ENCODE measurements at places on chromosomes 2 and 18.

GRCh38 chr18:45910405-45911023, 56.6 kb downstream of the EPG5 start:
- peak; percentile 77 for DNase-seq
- peaks cover 45% of the 10 kb centered on the region for H3K36me3 ChIP-seq
- no peaks in the 10 kb centered on the region for H3K4me1 ChIP-seq
- no peak overlapping the region for H3K27ac ChIP-seq
- no peaks in the 10 kb centered on the region for H3K27me3 ChIP-seq
- no peak overlapping the region for H3K4me3 ChIP-seq

GRCh38 chr2:238717084-238717483, 130.8 kb upstream of the TWIST2 start:
- no peak overlapping the region for H3K27ac ChIP-seq
- H3K4me3 ChIP-seq: no peak overlapping the region
- H3K36me3 ChIP-seq: no peaks in the 10 kb centered on the region
- no peak for DNase-seq
- H3K27me3 ChIP-seq: peaks cover 6% of the 10 kb centered on the region
- H3K4me1 ChIP-seq: no peaks in the 10 kb centered on the region

- no peaks in the 10 kb centered on the region for H3K36me3 ChIP-seq
- H3K4me3 ChIP-seq: no peak overlapping the region
- H3K27ac ChIP-seq: no peak overlapping the region
- DNase-seq: no peak
- H3K27me3 ChIP-seq: peaks cover 24% of the 10 kb centered on the region
Observed at GRCh38 chr2:74436848-74437695, 4.7 kb downstream of the RTKN start.

GRCh38 chr2:65204461-65205210, 23.0 kb upstream of the ACTR2 start:
- H3K4me3 ChIP-seq: no peak overlapping the region
- peaks cover 14% of the 10 kb centered on the region for H3K27me3 ChIP-seq
- no peaks in the 10 kb centered on the region for H3K36me3 ChIP-seq
- H3K4me1 ChIP-seq: no peaks in the 10 kb centered on the region

- H3K27ac ChIP-seq: no peak overlapping the region
- no peaks in the 10 kb centered on the region for H3K36me3 ChIP-seq
- peaks cover 23% of the 10 kb centered on the region for H3K27me3 ChIP-seq
- DNase-seq: peak; percentile 68
- H3K4me3 ChIP-seq: no peak overlapping the region
- H3K4me1 ChIP-seq: peaks cover 3% of the 10 kb centered on the region
Observed at GRCh38 chr2:205766779-205767359, 84.6 kb downstream of the NRP2 start.

DNA sequence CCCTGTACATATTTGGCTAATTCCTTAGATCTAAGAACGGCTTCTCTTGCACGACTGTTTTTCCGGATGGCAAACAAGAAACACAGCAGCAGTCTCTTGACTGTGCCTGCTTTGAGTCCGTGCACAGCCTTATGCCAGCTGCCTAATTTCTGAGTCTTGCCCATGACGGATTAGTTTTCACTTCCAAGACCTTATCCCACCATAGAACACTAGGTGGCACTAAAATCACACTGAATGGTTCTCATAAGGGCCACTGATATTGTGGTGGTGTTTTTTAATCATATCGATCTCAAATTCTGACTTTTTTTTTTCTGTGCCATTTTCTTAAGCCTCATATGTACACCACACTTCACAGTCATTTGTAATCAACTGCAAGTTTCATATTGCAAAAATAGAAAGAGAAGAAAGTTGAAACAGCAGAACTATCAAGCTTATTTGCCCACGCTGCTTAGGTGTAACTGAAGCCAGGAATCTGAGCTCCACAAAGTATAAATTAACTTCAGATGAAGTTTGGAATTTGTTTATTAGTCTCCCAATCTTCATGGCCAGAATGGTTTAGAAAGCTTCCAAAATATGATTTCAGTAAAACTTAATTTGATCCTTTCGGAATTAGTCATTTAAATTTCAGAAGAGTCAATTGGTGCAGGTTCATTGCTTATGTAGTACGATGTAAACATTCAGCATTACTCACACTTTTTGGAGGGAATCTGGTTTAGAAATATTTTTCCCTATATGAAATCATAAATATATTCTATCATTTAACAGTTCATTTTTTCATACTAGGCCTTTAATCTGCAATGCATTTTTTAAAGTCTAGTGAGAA, 45.5 kb upstream of the SCN7A start:
- no peaks in the 10 kb centered on the region for H3K4me1 ChIP-seq
- H3K27ac ChIP-seq: no peak overlapping the region
- H3K27me3 ChIP-seq: no peaks in the 10 kb centered on the region

DNA sequence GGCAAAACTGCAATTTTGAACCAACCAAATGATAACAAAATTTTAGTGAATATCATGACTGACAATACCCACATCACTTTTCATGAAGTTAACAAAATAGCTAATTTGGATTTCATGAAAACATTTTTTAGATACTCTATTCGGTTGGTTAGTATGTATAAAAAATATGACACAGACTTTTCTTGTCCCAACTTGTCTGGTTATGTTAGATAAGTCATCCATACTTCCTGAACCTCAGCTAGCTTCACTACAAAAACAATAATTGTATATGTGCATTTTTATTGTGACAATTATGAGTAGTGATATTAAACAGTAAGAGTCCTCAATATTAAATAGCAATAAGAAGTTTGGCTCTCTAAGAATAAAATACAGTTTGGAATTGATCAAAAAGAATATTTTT, 408.1 kb upstream of the DSEL start:
- no peaks in the 10 kb centered on the region for H3K27me3 ChIP-seq
- no peak for DNase-seq
- H3K27ac ChIP-seq: no peak overlapping the region
- H3K4me3 ChIP-seq: no peak overlapping the region
- no peaks in the 10 kb centered on the region for H3K4me1 ChIP-seq

- no peak overlapping the region for H3K27ac ChIP-seq
- peaks cover 35% of the 10 kb centered on the region for H3K4me1 ChIP-seq
- H3K27me3 ChIP-seq: no peaks in the 10 kb centered on the region
- peaks cover 23% of the 10 kb centered on the region for H3K36me3 ChIP-seq
- DNase-seq: no peak
- no peak overlapping the region for H3K4me3 ChIP-seq
Observed at GRCh38 chr2:234411793-234412192, 85.1 kb downstream of the ARL4C start.

DNA sequence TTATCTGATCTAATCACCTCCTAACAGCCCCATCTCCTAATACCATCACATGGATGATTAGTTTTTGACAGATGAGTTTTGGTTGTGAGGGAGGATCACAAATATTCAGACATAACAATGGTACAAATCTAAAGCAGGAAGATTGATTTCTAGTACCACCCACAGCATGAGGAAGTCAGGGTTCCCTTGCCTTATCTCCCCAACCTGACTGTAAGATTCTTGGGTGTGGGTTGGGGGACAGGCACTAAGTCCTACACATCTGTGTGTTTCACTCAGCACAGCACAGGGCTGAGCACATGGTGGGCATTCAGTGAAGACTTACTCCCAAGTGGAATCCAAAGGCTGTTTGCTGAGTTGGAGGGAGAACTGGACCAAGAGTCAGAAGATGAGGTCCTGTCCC, 93.8 kb upstream of the CXCR4 start:
- H3K36me3 ChIP-seq: peaks cover 2% of the 10 kb centered on the region
- DNase-seq: no peak

GRCh38 chr2:191917430-191917881, 70.6 kb upstream of the CAVIN2 start:
- no peaks in the 10 kb centered on the region for H3K4me1 ChIP-seq
- H3K27ac ChIP-seq: no peak overlapping the region
- DNase-seq: no peak
- H3K36me3 ChIP-seq: no peaks in the 10 kb centered on the region
- H3K4me3 ChIP-seq: no peak overlapping the region

GRCh38 chr2:53877556-53877955, 17.8 kb upstream of the GPR75 start:
- H3K36me3 ChIP-seq: peaks cover 37% of the 10 kb centered on the region
- no peak for DNase-seq
- H3K4me1 ChIP-seq: no peaks in the 10 kb centered on the region
- H3K4me3 ChIP-seq: no peak overlapping the region
- H3K27ac ChIP-seq: peak overlapping the region; percentile 5

DNA sequence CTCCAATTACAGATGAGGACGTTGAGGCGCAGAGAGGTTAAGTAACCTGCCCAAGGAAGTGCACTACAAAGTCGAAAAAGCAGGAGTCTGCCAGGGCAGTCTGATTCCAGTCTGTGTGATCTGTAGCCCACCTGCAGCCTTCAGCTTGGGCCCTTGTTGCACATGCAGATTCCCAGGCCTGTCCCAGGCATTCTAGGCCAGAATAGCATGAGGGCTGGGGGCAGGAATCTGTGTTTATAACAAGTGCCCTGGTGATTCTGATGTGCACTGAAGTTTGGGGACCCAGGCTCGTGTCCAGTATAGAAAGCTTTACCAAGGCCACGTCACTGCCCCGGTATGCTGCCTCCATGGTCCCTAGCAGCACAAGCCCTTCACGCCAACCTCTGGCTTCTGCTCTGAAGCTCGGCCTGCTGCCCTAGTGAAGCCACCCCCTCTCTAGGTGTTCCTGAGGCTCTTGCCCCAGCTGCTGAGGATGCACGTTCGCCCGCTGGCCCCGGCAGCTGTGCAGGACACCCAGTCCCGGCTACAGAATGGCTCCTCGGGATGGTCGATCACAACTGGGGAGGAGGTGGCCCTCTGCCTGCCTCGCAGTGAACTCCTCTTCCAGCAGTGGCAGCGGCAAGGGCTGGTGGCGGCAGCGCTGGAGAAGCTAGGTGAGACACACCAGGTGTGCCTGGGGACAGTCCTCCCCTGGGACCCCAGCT, 4.6 kb downstream of the CHRNG start:
- H3K36me3 ChIP-seq: peaks cover 27% of the 10 kb centered on the region

DNA sequence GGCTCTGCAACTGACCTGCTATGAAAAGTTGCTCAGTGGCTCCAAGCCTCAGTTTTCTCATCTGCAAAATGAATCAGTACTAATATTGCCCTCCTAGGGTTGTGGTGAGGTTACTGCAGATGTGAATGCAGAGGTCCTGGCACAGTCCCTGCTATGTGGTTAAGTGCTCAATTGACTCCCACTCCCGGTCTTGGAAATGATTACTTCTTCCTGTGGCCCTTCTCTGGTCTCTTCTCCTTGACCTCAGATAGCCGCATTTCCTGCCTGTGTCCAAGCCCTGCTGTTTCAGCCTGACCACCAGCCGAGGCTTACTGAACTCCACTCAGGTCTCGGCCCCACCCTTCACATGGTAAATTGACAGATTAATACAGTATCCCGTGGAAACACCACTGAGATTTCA, 26.3 kb downstream of the CNGA3 start:
- H3K4me1 ChIP-seq: no peaks in the 10 kb centered on the region
- H3K27ac ChIP-seq: no peak overlapping the region
- DNase-seq: no peak

DNA sequence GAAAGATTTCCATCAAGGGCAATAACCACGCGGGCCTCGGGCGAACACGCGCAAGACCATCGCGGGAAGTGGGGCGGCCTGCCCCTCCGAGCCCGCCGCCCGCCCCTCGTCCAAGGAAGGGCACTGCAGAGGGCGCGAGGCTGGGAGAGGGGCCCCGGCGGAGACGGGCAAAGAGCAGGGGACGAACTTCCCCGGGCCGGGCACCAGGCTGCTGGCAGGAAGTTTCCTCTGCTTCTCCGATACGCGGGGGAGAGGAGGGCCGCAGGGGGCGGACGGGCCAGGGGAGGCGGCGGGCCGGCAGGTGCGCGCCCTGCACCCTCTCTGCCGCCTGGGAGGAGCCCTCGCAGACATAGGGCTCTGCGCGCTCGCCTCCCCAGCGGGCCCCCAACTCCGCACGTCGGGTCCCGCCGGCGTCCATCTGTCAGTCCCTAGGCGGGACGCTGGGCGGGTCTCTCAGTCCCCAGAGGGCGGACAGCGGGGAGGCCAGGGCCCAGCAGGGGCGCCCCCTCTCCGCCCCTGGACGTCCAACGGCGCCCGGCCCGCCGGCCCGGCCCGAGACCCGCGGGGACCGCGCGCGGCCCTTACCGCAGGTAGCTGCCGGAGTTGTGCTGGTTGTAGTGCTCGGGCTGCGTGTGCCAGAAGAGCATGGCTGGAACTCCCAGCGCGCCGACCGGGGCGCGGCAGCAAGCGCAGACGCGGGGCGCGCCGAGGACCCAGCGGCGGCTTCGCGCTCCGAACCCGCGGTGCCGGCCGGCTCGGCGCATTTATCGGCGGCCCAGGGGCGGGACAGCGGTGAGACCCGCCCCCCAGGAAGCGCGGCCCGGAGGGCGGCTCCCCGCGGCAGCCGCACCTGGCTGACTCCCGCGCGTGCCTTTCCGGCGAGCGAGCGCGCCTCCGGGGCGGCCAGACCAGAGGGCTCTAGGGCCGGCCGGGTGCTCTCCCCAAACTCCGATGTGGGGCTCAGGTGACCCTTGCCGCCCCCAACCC, at the start of gene TFCP2L1:
TFCP2L1 (minus strand) TSS at position 740 of the 987 bp plus-strand sequence; CDS start at position 647, 93 bp downstream.
- peak; percentile 34 for DNase-seq
- H3K27me3 ChIP-seq: peaks cover 44% of the 10 kb centered on the region
- peak within 1 kb of the TSS; percentile 57 for H3K4me3 ChIP-seq
- no peak within 1 kb of the TSS for H3K27ac ChIP-seq
- no peaks in the 10 kb centered on the region for H3K36me3 ChIP-seq

DNA sequence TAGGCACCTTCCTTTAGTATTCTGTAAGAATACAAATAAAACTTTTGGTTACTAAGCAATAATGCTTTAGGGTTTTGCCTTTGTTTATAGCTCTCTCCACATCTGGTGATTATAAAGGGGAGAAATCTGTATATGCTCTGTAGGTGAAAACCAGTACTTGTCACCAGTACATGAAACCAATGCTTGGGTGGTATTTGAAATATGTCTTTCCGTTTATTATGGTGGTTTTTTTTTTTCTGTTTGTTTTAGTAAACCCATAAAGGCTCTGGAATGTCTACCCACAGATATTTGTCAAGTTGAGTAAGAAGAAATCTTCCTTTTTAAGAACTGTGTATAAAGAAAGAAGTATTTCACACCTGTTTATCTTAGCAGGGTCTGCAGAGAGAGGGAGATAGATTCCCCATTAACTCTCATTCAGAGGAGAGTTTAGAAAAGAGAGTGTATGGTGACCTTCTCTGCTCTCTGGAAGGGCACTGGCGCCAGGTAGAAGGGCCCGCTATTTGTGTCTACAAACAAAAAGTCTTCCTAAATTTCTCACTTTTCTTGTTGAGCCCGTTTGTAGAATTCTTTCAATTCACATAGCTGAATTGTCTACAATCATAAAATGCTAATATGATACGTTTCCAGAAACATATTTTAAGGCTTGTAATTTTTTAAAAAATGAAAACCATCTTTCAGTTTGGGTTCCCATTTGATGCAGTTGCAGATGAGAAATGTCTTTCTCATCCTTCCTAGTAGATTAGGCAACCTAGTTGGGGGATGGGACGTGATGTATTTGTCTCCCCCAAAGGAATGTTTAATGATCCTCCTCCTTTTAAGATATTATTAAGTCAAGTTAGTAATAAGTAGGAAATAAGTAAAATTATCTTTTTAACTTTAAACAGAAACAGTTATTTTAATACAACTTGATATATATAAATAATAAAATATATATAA, 33.9 kb downstream of the MAP3K20 start:
- peaks cover 9% of the 10 kb centered on the region for H3K4me1 ChIP-seq
- DNase-seq: no peak
- no peak overlapping the region for H3K27ac ChIP-seq
- peaks cover 22% of the 10 kb centered on the region for H3K27me3 ChIP-seq
- no peak overlapping the region for H3K4me3 ChIP-seq

- no peak for DNase-seq
- no peaks in the 10 kb centered on the region for H3K27me3 ChIP-seq
- no peak overlapping the region for H3K27ac ChIP-seq
- H3K4me1 ChIP-seq: no peaks in the 10 kb centered on the region
- no peaks in the 10 kb centered on the region for H3K36me3 ChIP-seq
Observed at GRCh38 chr2:37477921-37478320, 133.5 kb downstream of the QPCT start.
